LoVo (cell line): ENCODE measurements at places on chromosomes 6 and 20.
A peak's percentile ranks its signal among the peaks of the same experiment; 100 is the strongest.

GRCh38 chr6:64502801-64503200 lies 867.2 kb downstream of the PHF3 start:
- no peak for DNase-seq

DNA sequence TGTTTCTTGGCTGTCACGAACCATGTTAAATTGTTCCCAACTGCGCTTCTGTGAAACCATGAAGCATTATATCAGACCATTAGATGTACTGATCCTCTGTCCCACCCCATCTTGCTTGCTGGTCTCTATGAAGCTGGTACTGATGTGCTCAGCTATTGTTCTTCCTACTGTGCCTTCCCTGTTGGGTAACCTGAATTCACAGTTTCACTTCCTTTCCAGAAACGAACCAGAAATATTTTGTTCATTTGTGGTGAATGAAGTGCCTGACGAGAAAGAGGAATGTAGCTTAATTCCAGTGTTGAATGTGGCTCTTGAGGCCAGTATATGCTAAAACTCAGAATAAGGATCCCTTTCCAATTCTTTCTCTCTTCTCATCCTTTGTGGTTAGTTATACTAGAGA lies 58.1 kb upstream of the SNAP91 start:
- no peak for DNase-seq

GRCh38 chr6:142361779-142362750 lies 60.3 kb downstream of the ADGRG6 start:
- no peak for DNase-seq

DNA sequence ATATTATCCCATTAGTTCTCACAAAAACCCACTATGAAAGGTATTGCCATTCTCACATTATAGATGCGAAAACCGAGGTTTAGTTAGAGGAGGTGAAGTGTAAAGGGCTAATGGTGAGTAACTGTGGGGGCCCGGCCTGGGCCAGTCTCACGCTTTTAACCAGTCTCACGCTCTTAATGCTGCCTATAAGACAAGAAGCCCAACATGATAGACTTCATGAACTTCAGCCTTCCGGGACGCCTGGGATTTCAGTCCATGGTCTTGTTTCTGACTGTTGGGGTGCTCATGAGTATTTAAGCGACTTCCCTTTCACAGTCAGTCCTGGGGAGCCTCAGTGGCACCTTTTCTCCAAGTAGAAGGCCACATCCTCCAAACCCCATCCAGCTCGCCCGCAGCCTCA lies 31.7 kb downstream of the AGPAT4 start:
- DNase-seq: no peak

GRCh38 chr20:57763235-57763595 lies 53.4 kb upstream of the PMEPA1 start:
- no peak for DNase-seq

- no peak for DNase-seq
Observed at GRCh38 chr6:64930681-64931080, 776.3 kb downstream of the EYS start.

GRCh38 chr6:4856785-4857184 lies 80.6 kb downstream of the CDYL start:
- DNase-seq: no peak

DNA sequence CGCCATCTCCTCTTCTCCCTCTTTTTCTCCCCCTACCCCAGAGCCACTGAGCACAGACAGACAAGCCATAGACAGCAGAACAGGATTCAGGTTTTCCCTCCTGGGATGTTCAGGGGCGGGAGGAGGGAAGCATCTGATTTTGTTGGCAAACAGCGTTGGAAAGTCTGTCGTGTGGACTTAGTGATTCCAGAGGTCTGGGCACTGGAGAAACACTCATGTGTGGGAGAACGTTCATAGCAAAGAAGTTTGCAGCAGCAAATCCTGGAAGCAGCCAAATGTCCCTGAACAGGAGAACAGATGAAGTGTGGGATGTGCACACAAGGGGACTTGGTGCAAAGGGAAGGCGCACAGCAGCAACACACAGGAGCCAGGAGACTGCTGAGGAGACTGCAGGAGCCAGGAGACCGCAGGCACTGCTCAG lies 264.1 kb upstream of the CDYL start:
- DNase-seq: no peak

GRCh38 chr6:34904990-34905613 lies 16.0 kb downstream of the ANKS1A start:
- no peak for DNase-seq

DNA sequence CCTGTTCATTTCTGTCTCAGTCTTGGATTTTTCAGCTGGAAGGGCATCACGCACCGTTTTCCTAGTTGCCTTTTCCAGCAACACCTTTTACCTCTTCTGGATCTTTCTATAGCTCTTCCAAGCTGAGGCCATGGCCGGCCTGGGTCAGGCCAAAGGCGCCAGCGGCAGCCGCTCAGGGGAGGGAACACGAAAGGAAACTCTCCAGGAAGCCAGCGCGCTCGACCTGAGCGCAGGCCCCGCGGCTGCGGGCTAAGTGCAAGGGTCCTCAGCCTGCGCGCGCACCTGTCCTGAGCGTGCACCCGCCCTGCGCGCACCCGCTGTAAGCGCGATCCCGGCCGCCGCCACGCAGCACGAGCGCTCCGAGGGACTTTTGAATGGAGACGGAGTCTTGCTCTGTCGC lies 43.8 kb upstream of the TMEM181 start:
- no peak for DNase-seq

GRCh38 chr6:25925876-25926275 lies 4.6 kb downstream of the SLC17A2 start:
- DNase-seq: no peak

DNA sequence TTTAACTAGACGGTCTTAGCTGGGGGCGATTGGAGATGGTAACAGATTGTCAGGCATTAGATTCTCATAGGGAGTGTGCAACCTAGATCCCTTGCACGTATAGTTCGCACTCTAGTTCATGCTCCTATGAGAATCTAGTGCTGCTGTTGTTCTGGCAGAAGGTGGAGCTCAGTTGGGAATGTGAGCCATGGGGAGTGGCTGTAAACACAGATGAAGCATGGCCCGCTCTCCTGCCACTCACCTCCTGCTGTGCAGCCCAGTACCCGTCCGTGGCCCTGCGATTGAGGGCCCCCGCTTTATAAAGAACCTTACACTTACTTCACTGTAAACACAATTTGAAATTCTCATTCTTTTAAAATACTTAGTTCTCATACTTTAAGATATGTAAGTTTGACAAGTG lies 339.4 kb downstream of the CDH26 start:
- peak; percentile 1 for DNase-seq

- DNase-seq: no peak
Observed at GRCh38 chr20:1935696-1936366, 40.6 kb downstream of the SIRPA start.

- DNase-seq: no peak
Observed at GRCh38 chr20:63164484-63165355, 51.2 kb downstream of the YTHDF1 start.

GRCh38 chr6:84651583-84651982 lies 112.8 kb downstream of the TBX18 start:
- no peak for DNase-seq

- no peak for DNase-seq
Observed at GRCh38 chr6:13334953-13335352, 6.6 kb upstream of the TBC1D7 start.

DNA sequence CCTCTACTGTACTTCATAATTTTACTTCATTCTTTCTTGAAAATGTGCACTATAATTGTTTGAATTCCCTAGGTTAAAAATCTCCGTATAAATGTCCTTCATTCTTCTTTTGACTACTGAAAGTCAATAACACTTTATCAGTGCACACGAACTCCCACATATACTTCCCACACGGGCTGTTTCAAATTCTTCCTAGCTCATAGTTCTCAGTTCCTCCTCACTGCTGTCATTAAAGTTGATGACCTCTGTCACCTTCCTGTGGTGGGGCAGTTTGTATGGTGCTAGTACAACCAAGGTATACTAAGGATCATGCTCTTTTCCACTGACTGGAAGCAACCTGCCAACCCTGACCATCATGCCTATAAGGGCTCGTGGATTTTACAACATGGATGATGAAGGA lies 40.0 kb upstream of the CD2AP start:
- no peak for DNase-seq

- DNase-seq: no peak
Observed at GRCh38 chr6:85419046-85419759, 30.7 kb upstream of the NT5E start.

DNA sequence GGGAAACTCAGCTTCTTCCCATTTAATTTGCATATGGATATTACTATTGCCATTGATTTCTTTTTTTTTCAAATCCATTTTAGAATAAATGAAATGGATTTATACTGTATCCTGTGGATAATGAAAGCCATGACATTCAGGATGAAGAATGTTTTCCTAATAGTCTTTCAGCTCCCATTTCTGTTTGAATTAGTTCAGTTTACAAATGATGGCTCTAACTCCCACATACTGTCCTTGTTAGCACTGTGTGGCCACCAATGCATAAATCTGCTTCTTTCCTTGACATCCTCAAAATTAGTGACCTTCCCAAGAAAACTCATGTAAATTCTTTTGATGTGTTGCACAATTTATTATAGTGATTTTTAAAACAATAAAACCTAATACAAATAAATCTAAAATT lies 693.2 kb upstream of the GJE1 start:
- DNase-seq: no peak

DNA sequence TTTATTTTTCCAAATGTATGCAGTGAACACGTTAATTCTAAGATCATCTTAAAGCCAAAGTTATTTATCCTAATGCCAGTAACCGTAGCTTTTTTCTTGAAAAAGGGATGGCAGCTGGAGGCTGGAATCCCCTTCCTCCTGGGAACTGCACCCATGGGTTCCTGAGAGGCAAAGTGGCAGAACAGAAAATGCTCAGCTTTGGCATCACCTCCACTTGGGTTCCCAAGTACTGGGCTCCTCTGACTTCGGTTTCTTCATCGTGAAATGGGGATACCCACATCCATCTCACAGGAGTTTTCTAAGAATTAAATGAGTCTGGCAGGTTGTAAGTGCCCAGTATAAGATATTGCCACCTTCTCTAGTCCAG lies 6.2 kb upstream of the DDX43 start:
- DNase-seq: peak; percentile 10

DNA sequence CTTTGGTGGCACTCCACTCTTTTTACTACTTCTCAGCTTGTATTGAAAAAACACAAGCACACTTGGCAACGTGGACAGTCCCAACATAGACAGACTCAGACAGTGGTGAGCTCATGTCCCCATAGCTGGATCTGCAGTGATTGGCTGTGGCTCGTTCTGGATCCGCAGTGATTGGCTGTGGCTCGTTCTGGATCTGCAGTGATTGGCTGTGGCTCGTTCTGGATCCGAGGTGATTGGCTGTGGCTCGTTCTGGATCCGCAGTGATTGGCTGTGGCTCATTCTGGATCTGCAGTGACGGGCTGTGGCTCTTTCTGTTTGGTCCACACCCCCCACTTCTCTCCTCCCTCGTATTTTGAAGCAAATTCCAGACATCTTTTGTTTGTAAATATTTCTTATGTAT lies 28.0 kb downstream of the OSBPL2 start:
- DNase-seq: no peak

- DNase-seq: peak; percentile 72
Observed at GRCh38 chr6:3162565-3163247, 5.4 kb upstream of the TUBB2A start.

DNA sequence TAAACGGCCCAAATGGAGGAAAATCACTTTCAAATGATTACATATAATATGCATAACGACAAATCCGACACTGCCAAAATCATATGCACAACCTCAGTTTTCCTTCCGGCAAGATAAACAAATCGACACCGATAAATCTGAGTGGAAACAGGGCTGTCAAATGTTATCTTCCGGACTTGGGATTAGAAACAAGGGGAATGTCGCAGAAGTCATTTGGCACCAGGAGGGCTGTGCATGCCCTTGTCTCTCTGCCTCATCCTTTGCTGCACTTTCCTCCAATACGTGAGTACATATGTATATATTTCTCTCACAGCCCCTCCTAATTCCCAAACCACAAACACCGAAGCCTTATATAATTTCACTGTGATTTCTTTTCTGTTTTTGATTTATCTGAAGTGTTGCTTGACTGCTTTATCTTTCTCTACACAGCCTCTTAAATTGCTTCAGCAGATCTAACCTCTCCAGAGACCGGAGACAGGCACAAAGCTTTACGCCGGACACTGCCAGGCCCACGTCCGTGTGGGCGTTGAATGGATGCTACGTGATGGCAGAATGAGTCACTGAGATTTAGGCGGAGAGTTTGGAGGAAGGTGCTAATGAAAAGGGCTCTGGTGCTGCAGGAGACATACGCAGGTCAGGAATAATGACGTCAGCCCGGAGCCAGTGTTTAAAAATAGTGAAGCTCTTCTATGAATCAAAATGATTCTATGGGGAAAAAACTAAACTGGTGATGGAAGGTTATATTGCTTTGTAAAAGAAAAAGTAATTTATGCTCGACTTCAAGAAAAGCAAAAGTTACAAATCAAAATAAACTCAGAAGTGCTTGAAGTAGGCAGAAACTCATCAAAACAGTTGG lies 21.0 kb upstream of the PRELID3B start:
- DNase-seq: peak; percentile 24

DNA sequence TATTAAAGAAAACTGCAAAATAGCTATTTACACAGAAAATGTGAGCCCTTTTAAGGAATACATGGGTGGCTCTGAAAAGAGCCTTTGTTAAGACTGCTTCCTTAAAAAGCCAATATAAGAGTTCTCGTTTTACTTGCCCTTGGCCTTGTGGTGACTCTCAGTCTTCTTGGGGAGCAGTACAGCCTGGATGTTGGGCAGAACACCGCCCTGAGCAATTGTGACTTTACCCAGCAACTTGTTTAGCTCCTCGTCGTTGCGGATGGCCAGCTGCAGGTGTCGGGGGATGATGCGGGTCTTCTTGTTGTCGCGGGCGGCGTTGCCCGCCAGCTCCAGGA lies 111.5 kb downstream of the HFE start:
- no peak for DNase-seq

DNA sequence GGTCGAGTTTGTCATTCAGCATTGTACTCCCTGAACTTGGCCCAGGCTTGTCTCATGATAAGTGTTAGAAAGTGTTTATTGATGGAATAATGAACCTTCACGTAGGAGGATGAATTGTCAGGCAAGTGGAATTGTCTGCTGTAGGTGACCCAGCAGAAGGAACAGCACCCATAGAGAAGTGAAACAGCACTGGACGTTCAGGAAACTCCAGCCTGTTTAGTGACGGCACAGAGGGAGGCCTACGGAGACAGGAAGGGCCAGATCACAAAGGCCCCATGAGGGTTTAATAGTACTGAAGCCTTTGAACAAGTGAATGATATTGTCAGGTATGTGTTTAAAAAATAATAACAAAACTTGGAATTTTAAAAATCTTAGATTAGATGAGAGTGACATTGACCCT lies 2.9 kb downstream of the STX11 start:
- DNase-seq: no peak

DNA sequence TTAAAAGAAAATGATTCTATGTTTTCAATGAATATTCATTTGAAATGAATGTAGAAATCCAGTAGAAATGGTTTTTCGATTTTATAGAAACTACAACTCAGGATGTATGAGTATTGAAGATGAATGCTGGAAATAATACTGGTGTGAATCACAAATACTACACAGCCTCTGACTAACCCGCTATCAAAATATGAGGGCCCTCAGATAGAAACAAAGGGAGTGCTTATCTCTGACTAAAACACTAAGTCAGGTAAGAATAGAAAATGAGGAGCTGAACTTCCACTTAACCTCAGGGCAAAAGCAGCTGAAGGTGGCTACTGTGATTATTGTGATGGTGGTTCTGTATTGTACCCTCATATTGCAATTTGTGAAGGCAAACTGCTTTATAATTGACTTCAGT lies 220.9 kb upstream of the RNF217 start:
- DNase-seq: no peak
